Muscle of back (tissue), 13 donors: ENCODE measurements at places on chromosomes 1 and 21. TPM values are rescaled to one million over a fixed set of nuclear protein-coding genes. Genes with fewer than 3 reads are reported as not detected.
A peak's percentile ranks its signal among the peaks of the same experiment; 100 is the strongest.

ARTN gene
- polyA plus RNA-seq = 2.7 TPM

C8B gene
- polyA plus RNA-seq = not detected

GRCh38 chr1:204544321-204544720 is 28.1 kb downstream of the MDM4 start:
- DNase-seq = no peak

- no peak for DNase-seq
These were observed 232.6 kb downstream of the SRGAP2C start for GRCh38 chr1:121417325-121417923.

GRCh38 chr1:241408170-241408569 is 51.2 kb upstream of the RGS7 start:
- DNase-seq = no peak

DNA sequence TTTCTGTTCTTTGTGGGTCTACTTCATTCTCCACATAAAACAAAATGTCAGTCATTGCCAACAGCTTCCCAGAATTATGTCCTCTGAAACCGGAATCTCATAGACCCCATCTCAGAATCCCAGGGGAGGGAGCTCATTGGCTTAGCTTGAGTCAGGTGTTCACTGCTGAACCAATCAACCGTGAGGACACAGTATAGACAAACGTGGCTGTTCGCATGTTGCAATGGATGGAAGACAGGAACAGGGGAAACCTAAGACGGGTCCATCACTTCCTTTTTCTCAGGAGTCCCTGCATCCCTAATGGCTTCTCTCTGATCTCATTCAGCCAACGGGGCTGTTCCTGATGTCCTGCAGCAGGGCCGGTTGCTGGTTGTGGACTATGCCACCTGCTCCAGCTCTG is 9.1 kb downstream of the CELA2A start:
- DNase-seq = no peak

GRCh38 chr1:155910621-155911121 is 478 bp downstream of the RIT1 start:
- no peak for DNase-seq

CTXND2 gene
- polyA plus RNA-seq = not detected

- no peak for DNase-seq
These were observed 132.0 kb downstream of the GIPC2 start for GRCh38 chr1:78177708-78178270.

GRCh38 chr1:42037586-42037985 is 115.6 kb upstream of the GUCA2B start:
- no peak for DNase-seq

NTMT2 gene
- polyA plus RNA-seq = 0.85 TPM

PIK3C2B gene
- 36.7 TPM for polyA plus RNA-seq

DNA sequence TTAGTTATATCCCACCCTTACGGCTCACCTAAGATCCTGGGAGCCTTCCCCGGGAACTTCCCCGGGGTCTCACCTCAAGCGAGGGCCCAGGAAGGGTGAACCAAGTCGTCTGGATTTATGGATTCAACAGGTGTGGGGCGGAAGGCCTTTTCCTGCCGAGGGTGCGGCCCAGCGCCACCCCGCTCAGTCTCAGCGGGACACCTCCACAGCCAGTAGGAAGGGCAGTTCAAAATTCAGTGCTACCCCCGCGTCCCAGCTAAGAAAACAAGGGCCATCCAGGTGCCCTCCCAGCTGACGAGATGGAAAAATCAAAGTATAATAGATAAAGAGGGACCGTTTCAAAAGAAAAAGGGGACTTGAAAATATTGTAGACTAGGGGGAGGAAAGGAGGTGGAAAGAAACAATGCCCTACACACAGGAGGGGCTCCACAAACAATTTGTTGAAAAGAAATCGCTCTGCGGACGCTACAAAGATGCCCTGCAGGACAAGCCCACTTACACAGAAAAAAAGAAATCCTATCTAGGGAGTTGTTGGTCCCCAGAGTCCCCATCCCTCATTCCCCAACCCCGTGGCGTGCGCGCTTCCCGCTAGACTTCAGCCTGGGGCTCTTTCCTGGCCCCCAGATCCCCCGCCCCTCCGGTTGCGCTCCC is 1.3 kb downstream of the SLC2A1 start:
- DNase-seq = no peak

GRCh38 chr1:206923009-206923960 is 1.5 kb upstream of the FCMR start:
- DNase-seq = no peak

CATSPERE gene
- polyA plus RNA-seq = 0.46 TPM

- DNase-seq = no peak
These were observed 14.6 kb upstream of the SLC41A1 start for GRCh38 chr1:205827623-205828022.

DNA sequence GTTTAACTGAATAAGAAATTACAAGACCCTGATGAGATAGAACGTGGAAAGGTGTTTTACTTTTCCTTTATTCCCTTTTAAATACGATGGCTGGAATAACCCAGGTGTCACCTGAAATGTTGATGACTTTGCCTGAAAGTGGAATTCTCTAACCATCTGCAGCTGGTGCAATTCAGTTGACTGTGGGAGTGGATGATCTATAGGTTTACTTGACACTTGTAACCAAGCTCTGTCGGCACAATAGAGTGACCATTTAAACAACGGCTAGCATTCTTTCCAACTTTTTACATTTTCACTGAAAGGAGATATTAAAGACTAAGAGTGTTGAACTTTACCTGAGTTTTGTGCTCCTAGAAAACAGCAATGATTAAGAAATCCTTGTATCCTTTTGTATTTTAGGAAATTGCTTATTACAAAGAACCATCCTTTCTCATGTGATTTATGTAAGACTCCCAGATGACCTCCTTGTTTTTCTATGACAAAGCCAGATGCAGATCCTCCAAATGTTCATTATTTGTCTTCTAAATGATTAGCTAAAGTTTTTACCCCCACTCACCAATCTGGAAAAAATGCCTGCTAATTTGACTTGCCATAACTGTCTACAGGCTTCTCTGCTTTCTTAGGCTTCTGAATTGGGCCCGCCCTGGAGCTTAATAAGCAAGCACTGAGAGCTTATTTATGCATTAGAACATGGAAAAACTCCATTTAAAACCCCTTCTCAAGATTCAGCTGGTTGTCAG is 129.5 kb upstream of the LRRC7 start:
- DNase-seq = no peak

FAM43B gene
- polyA plus RNA-seq = 0.76 TPM

DNA sequence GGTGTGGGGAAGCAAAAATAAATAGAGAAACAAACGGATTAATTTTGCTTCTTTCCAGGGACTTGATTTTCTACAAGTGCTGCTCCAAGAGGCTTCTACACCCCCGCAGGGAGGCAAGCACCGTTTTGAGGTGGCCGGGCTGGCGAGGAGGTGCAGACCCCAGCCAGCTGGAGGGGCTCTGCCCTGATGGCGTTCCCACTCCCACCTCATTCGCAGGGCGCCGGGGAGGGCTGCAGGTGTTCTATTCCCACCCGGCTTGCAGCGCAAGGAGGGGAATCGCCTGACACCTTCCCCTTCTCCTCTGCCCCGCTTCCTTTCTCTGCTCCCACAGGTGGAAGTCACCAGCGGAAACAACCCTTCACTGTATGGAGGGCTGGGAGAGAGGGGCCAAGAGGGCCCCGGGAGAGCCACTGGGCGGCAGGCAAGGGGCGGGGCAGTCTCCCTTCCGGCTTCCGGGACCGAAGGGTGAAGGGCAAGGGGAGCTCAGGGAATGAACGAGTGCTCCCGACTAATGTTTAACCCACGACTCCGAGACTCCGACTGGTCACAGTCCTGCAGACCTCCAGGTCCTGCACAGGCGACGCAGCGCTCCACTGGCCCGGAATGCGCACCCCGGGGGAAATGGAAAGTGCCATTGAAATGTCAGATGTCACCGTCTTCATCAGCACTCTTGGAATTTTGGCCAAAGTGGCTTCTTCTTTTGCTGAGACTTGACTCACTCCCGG is 29.1 kb downstream of the TEX35 start:
- no peak for DNase-seq

DNA sequence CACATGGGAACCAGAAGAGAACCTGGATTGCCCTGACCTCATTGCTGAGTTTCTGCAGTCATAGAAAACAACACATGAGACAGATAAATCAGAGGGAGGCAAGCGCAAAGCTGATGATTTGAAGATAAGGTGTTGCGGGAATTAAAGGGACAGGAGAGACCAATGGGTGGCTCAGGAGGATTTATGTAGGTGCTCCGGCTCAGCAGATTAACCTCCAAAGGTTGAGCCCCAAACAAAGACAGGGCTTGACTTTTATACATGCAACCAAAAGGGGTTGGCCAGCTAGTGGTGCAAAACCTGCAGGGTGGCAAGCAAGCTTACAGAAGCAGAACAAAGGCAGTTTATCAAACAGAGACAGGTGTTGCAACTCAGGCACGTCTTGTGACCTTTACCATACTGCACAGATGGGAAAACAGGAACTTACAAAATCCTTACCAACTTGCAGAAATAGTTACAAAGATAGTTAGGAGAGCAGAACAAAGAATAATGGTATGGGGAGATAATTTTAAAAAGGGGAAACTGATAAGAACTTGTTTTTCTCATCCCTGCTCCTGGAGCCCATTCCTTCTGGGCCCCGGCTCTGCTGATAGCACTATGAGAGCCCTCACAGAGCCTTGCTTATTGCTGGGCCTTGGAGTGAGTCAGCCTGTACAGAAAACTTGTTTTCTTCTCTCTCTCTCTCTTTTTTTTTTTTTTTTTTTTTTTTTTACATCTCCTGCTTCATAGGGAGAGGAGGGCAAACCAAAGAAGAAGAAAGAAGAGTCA is 93.6 kb downstream of the SNRPE start:
- no peak for DNase-seq

- peak; percentile 89 for DNase-seq
These were observed 26.8 kb downstream of the EGLN1 start for GRCh38 chr1:231395076-231395997.

DNA sequence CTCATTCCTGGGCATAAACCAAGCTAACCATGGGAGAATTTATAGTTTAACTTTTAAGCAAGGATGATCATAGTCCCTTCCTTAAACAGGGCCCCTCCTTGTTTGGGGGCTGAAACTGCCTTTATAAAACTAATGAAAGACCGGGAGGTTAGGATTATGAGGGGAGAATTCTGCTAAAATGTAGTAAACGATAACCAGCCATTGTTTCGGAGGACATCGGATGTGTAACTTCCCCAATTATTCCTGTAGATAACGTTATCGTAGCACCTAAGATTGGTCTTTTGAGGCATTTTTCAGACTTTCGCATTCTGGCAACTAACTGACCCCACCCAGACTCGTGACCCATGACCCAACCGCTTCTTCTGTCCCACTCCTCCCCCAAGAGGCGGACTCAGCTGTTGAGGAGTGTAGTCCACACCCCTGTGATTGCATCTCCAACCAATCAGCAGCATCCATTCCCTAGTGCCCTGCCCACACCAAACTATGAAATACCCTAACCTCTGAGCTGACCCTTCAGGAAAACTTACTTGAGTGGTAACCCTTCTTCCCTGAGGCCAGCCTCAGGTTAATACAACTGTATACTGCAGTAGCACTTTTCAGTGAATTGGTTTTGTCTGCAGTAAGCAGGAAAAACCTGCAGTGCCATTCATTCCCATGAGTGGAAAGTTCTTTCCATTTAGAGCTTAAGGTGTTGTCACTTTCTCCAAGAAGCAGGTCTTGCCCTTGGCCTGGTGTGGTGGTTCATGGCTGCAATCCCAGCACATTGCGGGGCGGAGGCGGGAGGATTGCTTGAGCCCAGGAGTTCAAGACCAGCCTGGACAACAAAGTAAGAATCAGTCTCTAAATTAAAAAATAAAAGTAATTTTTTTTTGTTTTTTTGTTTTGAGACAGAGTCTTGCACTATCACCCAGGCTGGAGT is 823 bp upstream of the SYF2 start:
- peak; percentile 76 for DNase-seq

GRCh38 chr1:161702250-161702649 is 4.8 kb upstream of the FCRLA start:
- DNase-seq = no peak

DNA sequence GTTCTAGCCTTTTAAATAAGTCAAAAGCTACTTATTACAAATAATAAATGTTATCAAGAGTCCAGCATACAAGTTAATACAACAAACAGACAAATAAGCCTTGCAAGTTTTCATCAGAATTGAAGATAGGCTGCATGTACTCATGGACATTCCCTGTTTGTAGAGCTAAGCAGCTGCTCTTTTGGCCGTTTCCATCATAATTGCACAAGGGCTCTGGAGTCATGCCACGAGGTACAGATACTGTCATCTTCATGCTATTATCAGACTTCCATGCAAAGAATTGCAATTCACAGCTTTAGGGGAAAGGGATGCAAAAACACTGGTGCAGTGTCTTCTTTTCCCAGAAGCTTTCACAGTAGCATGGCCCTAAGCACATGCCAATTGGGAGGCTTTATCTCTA is 52.8 kb upstream of the TBX15 start:
- peak; percentile 87 for DNase-seq

DNA sequence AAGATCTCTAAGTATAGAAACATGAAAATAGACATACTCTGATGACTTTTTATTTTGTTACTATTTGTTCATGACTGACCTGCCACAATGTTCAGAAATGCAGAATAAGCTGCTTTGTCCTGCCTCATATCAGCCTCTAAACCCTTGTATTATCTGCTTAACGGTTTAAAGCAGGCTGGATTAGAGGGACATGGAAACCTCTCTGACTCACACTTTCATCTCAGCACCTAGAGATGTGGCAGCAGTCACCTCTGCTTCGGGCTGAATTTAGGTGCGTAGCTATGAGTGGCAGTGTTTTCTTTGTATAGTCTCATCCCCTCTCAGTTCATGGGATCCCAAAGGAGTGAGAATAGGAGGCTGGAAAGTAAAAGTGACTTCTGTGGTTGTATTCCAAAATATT is 255.4 kb downstream of the RGS7 start:
- DNase-seq = no peak

DNA sequence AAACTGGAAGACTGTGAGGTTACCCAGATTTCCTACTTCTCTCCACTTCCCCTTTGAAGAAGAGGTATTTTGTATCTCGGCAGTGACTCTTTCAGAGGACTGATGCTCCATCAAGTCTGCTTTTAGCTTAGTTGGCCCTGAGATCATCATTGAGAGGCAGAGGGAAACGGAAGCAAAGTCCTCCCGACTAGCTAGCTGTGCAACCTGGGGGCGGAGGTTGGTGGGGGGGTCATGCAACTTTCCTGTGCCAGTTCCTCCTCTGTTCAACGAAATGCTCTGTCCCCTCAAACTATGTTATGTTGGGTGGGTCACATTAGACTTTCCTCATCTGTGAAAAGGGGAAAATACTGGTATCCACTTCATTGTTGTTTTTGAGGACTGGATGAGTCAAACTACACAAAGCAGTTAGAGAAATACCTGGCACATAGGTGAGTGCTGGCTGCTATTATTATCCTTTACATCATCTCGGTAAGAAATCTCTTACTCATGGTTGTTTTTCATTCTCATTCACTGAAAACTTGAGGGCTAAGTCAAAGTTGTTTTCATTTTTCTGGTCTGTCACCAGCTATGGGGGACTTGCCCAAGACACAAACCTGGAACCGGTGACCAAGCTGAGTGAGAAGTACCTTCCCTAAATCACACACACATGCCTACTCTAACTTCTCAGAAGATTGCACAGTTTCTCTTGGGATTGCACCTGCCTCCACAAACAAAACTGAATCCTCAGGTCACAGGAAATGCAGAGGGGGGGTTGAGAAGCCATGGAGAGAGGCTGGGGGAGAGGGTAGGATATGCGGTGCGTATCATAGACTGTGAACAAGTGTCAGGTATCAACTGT is 83.3 kb downstream of the ABCA4 start:
- DNase-seq = no peak

- DNase-seq = no peak
These were observed 5.8 kb downstream of the S100A8 start for GRCh38 chr1:153384958-153385580.

KRTAP10-5 gene
- polyA plus RNA-seq = not detected
